ENCODE measurements at places on chromosomes 1 and 21. TPM values are rescaled to one million over a fixed set of nuclear protein-coding genes. Genes with fewer than 3 reads are reported as not detected.

The CELA3A gene
- not detected for total RNA-seq

The SMIM12 gene
- 41.5 TPM for total RNA-seq

The FCRL5 gene
- total RNA-seq, result not detected

The LCE3E gene
- not detected for total RNA-seq

The SLC25A34 gene
- 0.22 TPM for total RNA-seq

The MFSD2A gene
- total RNA-seq, result 13.8 TPM

The AMY1B gene
- not detected for total RNA-seq

- no peak for DNase-seq
These were observed 328.2 kb downstream of the KCTD3 start for GRCh38 chr1:215895276-215895675.

- no peak for DNase-seq
These were observed 112.2 kb upstream of the FMN2 start for GRCh38 chr1:239979456-239979855.

DNA sequence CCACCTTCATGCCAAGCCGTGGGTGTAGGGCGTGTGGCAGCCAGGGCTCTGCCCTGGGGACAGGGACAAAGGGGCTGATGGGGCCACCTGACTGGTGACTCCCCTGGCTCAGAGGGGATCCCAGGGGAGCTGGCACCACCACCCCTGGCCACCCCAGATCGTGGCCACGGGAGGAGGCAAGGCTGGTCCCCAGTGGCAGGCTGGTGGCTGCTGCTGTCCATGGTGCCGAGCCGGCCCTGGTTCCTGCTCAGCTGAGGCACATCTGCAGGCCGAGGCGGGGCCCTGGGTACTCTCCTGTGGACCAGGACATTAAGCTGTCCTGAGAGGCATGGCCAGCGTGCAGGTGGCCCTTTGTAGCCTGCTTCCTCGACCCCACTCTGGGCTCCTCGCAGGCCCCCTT lies 6.5 kb downstream of the PLCH2 start:
- no peak for DNase-seq

- DNase-seq, result no peak
These were observed 812 bp upstream of the ARF1 start for GRCh38 chr1:228081578-228082213.

GRCh38 chr1:65658122-65658521 lies 134.6 kb upstream of the PDE4B start:
- DNase-seq, result no peak

GRCh38 chr1:198623752-198624647 lies 14.8 kb upstream of the PTPRC start:
- DNase-seq, result no peak

- DNase-seq, result no peak
These were observed 25.1 kb upstream of the MROH9 start for GRCh38 chr1:170910273-170910672.

DNA sequence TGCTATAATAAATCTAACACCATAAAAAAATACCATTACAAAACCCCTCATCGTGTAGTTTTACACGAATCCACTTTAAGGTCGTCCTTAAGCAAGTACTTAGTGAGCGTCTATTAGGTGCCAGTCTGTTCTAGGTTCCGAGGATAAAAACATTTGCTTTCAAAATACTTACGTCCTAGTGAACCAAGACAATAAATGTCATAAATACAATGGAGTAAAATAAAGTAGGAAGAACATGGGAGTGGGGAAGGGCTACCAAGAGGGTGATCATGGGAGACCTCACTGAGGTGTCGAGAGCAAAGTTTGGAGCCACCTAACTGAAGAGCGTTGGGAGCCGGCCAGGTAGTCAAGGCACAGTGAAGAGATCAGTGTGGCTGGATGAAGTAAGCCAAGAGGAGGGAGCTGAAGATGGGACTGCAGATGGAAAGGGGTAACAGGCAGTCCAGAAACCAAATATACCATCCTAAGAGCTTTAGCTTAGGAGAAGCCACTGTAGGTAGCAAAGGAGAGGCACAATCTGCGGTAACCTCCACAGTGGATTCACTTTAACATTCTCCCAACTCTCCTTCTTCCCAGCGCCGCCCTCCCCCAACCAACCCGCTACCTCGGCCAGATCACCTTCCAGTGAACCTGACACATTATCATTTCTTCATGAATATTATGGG lies 684 bp downstream of the LTN1 start:
- no peak for DNase-seq

DNA sequence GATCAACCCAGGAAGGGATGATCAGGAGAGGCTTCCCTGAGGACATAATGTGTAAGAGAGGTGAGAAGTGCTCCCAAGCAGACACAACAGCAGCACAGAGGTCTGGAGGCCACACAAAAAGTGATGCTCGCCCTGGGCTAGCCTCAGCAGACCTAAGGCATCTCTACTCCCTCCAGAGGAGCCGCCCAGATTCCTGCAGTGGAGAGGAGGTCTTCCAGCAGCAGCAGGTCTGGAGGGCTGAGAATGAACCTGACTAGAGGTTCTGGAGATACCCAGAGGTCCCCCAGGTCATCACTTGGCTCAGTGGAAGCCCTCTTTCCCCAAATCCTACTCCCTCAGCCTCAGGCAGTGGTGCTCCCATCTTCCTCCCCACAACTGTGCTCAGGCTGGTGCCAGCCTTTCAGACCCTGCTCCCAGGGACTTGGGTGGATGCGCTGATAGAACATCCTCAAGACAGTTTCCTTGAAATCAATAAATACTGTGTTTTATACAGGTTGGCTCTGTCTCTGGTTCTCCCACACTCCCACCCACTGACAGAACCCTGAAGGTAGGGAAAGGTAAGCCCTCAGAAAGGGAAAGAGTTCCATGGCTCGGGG lies 5.0 kb downstream of the GJB3 start:
- DNase-seq, result no peak

- DNase-seq, result peak; percentile 47
These were observed 69.7 kb downstream of the CC2D1B start for GRCh38 chr1:52296345-52296744.

DNA sequence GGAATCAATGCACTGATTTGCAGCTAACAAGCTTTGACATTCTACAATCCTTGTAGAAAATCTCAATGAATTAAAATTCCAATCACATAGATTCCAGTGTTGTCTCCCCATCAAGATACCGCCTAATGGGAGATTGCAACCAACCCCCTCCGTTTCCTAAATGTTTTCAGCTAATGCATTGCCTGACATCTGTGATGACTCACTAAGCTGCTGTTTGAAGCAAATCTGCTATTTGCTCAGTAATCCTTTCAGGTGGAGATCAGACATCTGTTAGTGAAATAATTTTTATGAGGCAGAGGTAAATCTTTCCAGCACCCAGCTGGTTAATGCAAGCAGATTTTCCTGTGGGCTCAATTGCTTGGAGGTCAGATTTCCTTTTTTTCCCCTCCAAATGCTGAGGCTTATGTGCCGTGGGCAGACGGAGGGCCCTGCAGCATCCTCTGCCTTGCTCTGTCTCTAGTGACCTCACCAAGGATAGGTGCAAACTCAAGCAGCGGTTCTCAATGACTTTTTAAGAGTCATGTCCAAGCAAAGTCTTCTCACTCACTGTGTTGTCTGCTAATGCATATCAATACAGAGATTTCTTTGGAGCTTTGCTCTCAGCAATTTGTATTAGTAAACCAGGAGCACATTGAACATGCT lies 91.1 kb upstream of the RAB3GAP2 start:
- DNase-seq, result no peak

GRCh38 chr1:17149771-17150170 lies 30.5 kb upstream of the PADI2 start:
- DNase-seq, result no peak

Data from SJSA1 (cell line).